ENCODE measurements at places on chromosomes 7 and 10.
A peak's percentile ranks its signal among the peaks of the same experiment; 100 is the strongest.

GRCh38 chr7:38796626-38797501, 112.1 kb downstream of the VPS41 start:
- DNase-seq, result no peak

DNA sequence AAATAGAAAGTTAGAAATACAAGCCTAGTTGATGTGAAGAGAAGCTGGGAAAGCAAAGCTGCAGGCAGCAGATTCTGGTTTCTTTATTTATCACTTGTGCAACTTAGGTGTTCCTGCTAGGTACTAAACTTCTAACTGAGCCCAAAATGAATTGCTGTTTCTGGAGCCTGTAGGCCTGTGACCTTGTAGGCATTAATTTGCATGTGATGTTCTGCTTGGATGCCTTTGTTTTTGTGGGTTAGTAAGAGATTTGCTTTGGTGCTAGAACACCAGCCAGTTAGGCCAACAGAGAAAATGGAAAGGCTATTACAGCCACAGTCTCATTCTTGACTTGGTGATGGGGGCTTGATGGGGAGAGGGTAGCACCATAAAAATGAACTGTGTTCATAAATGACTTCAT, 370.7 kb downstream of the PPP1R3A start:
- no peak for DNase-seq

DNA sequence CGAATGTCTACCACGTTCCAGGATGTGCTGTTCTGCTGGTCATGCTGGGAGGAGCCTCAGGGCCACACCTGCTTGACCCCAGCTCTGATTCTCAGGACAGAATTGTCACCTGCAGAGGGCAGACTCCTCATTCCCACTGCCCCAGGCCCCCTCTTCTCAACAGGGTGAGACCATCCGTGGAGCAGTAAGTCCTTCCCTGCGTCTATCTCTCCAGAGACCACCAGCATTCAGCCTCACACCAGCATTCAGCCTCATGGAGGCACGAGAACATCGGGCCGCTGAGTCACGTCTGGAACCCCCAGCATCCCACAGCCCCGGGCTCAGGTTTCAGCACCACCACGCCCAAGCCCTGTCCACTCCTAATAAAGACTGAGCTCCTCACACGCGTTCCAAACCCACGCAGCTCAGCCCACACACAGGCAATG, 273.4 kb downstream of the DIP2C start:
- no peak for DNase-seq

GRCh38 chr10:127919418-127920271, 12.7 kb downstream of the PTPRE start:
- DNase-seq, result no peak

GRCh38 chr10:95097805-95098204, 28.5 kb upstream of the CYP2C8 start:
- no peak for DNase-seq

DNA sequence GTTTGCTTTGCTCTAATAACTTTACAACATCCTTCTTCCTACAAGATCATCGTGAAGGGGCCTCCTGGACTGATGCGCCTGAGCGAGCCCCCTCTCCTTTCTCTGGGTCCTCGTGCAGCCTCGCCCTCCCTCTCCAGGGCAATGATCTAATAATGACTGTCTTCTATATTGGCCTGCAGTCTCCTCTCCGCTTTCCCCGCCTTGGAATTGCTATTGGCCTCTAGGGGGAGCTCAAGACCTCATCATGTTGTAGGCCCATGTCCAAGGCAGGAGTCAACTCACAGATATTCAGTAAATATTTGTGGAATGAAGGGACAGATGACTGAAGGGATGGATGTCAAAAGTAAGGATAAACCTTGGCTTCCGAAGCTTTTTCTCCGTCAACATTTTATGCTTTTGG, 1180.3 kb downstream of the TYW1 start:
- no peak for DNase-seq

- DNase-seq, result no peak
Observed at GRCh38 chr10:11355592-11355991, 255.9 kb downstream of the USP6NL start.

DNA sequence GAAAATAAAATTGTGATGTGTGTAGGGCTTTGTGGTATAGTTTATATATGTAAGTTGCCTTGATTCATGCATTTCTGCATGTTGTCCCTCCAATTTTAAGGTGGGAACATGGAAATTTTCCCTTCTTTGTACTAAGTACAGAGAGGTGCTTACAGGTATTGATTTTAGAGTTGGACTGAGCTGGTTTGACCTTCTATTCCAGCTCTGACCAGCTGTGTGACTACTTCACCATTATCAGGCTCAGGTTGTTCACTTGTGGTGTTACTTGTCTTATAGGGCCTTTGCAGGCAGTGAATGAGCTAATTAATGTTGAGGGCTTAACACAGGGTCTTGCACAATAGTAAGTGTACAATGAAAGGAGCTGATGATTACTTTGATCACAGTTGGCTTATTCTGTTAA, 16.3 kb downstream of the ZNF804B start:
- no peak for DNase-seq

DNA sequence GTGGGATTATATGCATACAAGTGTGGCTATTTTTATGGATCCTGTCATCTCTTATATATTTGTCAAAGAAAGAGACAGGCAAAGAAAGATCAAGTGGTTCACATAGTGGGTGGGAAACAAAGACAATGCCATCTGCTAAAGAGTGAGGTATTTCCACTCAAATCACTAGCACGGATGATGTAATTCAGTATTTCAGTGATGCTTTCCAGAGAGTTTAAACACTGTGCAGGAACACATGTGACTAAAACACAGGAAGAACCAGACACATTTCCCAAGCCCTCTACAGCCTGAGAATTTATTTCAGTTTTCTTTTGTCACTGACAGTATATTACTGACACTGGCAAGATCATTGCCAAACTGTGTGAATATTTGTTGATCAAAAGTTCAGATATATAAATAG, 885.7 kb upstream of the CELF2 start:
- no peak for DNase-seq

- no peak for DNase-seq
Observed at GRCh38 chr10:11603741-11604140, 7.7 kb downstream of the USP6NL start.

- no peak for DNase-seq
Observed at GRCh38 chr7:6392712-6393666, 54.8 kb downstream of the DAGLB start.

GRCh38 chr7:133827707-133828623, 299.2 kb upstream of the LRGUK start:
- DNase-seq, result no peak

GRCh38 chr7:73707045-73707631, 12.3 kb downstream of the STX1A start:
- peak; percentile 42 for DNase-seq

GRCh38 chr10:49282306-49282705, 16.7 kb upstream of the C10orf71 start:
- DNase-seq, result no peak

DNA sequence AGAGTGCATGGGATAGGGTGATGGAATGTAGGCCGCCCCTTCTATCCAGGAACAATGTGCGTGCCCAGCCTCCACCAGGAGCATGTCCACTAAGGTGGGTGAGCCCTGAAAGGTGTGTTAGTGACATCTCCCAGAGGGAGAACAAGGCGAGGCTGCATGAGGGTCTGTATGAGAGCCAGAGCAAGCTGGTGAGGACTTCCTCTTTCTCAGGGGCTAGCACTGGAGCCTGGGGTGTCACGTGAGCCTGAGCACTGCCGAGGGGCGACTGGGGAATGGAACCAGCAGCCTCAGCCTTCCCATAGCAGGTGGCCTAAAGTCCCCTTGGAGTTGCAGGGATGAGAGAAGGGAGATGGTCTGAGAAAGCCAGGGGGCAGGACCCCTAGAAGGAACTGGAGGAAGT, 156.3 kb upstream of the COBL start:
- DNase-seq, result no peak

DNA sequence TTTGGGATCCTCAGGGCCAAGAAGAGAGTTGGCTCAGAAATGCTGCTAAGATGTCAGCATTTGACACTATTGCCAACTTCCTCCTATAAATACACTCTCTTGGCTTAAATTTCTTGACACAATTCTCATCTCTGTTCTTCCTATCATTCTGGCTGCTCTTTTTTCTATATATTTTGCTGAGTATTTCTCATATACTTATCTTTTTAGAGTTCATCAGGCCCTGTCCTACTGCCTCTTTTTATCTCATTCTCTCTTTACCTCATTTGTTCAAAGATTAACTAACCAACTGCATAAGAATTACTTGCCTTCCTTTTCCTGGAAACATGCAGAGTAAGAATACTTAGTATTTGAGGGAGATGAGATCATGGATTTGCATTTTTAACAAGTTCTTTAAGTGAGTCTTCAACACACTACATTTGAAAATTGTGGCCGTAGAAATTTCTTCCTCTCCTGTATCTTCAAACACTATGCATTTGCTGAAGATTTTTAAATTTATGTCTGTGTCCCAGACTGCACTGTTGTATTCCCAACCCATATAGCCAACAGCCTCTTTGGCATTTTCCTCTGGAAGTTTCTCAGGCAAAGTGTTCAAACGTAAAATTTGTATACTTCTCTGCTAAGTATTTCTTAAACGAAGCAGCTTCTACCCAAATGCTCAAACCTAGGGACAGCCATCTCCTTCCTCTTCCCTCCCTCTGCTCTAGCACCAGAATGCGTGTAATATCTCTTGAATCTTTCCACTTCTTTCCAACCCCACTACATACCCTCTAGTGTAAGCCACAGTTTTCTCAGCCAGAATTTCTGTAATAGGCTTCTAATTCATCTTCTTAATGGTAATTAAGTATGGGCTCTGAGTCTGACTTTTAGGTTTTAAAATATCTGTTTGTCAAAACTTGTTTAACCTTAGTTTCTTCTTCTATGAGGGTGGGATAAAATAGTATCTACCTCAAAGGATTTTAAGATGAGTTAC, 35.5 kb downstream of the ARL4A start:
- no peak for DNase-seq

DNA sequence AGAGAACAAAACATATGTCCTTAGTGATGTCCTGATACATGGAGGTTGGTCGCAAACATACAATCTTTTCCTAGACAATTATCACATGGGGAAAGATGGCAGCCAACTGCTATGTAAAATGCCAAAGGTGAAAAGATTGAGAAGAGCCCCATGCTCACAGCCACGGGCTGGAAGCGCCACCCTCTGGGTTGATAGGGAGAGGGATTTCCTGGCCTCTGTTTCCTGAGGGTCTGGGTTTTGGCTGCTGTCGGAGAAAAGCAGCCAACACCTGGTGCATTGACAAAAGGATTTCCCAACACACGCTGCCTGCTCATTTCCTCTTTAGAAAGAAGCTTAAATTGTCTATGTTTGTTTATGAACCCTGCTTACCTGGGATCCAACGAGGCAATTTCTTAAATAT, 43.8 kb downstream of the ITIH5 start:
- DNase-seq, result no peak

DNA sequence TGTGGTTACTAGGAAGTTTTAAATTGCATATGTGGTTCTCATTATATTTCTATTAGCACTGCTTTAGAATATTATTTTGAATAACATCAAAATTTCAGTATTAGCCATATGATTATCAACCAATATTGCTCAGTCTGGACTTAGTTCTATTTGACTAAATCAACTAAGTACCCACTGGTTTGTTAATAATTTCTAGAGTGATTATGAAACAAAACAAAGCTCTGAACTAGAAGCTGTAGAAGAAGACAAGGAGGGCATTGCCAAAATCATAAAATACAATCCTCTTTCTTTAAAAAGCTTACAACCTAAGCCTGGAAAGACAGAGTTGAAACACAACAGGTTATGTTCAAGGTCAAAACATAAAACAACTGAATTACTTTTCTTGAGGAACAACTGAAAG, 204.7 kb downstream of the KMT2C start:
- no peak for DNase-seq

DNA sequence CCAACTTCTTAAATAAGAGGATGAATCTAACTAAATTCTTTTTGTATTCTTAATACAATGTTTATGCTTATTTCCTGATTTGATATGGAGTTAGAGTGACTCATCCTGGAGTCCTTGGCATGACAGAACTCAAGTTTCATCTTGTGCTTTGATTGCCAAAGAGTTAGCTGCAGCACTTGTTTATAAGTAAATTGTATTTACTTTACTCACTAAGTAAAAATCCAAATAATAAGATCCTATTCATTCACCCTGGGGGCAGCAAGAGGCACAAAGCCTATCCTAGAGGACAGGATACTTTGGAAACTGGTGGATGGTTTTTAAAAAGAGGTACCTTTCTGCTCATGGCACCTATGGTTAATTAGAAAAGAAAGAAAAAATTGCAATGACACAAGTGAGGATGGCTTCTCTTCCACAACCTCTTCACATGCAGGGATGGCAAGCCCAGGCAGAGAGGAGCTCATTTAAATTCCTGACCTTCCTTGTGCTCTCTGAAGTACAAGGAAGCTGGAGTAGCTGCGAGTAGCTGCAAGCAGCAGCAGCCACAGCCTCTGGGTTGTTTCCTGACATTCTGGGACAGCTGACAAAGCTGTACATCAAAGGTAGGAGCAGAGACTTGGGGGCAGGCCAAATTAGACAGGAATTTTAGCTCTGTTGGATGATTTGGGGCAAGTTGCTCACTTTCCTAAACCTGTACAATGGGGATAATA, 28.5 kb upstream of the CROT start:
- no peak for DNase-seq

- DNase-seq, result no peak
Observed at GRCh38 chr10:70034232-70034631, 18.4 kb upstream of the MACROH2A2 start.

All from T-helper 2 cell (primary cell).